Right renal cortex interstitium (tissue), 3 donors: ENCODE measurements at places on chromosomes 3 and 15. TPM values are rescaled to one million over a fixed set of nuclear protein-coding genes. Genes with fewer than 3 reads are reported as not detected.

DNA sequence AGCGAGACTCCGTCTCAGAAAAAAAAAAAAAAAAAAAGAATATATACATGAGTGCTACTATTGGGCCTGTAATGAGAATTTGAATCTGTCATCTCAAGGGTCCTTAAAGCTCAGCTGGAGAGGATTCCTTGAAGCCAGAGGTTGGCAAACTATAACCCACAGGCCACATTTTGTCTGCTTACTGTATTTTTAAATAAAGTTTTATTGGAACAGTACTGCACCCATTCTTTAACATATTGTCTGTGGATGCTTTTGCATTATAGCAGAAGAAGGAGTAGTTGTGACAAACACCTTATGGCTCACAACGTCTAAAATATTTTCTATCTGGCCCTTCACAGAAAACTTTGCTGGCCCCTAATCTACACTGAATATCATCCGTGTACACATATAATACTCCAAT is 60.7 kb downstream of the SGO1 start:
- DNase-seq = no peak

DNA sequence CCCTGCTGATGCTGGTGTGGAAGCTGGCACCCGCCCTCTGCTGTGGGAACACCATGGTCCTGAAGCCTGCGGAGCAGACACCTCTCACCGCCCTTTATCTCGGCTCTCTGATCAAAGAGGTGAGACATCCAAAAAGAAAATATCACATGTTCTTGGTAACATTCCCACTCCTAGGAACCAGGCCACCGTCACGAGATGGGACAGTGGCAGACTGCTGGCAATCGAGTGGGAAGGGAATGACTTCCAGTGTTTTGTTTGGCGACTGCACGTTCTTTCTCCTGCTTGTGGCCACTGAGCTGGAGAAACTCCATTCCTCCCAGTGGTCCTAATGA is 14.3 kb downstream of the ALDH1A3 start:
- no peak for DNase-seq

The SAMD7 gene
- not detected for polyA plus RNA-seq

DNA sequence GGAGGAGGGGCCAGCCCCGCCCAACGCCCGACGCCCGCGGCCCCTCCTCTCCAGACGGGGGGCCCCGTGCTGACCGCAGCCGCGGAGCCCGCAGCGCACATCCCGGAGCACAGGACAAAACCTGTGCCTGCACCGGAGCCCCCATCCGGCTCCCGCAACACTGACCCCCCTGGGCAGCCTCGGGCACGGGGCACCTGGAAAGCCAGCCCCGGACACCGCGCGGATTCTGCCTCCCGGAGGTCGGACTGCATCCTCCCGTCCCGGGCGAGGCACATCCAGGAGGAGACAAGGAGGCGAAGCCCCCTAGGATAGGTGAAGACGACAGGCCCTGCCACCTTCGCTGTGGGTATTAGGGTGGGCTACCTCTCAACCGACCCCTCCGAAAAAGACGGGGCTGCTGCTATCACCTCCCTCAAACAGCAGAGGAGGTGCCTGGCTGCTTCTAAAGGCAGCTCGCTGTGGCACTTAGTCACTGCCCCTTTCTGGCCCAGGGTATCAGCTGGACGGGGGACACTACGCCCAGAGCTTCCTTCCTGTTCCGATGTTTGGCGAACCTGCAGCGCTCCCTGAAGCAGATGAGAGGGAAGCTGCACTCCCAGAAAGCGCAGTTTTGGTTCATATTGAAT is 10.6 kb downstream of the XXYLT1 start:
- DNase-seq = no peak
